ENCODE measurements at places on chromosomes 12 and 14. TPM values are rescaled to one million over a fixed set of nuclear protein-coding genes. Genes with fewer than 3 reads are reported as not detected.

CIT gene
- 11.3 TPM for total RNA-seq

AQP6 gene
- total RNA-seq = not detected

FITM1 gene
- total RNA-seq = not detected

ANO4 gene
- 0.07 TPM for total RNA-seq

POU6F1 gene
- 1.3 TPM for total RNA-seq

TAS2R14 gene
- total RNA-seq = 0.68 TPM

OASL gene
- total RNA-seq = 2.5 TPM

PIANP gene
- total RNA-seq = 0.84 TPM

SP1 gene
- 25.1 TPM for total RNA-seq

KRT71 gene
- not detected for total RNA-seq

CIROP gene
- total RNA-seq = not detected

GARIN6 gene
- total RNA-seq = not detected

KRT72 gene
- not detected for total RNA-seq

ERO1A gene
- 56.2 TPM for total RNA-seq

PGF gene
- total RNA-seq = 4.5 TPM

FOXN4 gene
- total RNA-seq = 0.03 TPM

DCP1B gene
- 7.3 TPM for total RNA-seq

HHIPL1 gene
- 0.20 TPM for total RNA-seq

GPR84 gene
- 0.11 TPM for total RNA-seq

FCF1 gene
- 46.5 TPM for total RNA-seq

JPH4 gene
- 0.10 TPM for total RNA-seq

PTHLH gene
- 13.2 TPM for total RNA-seq

SDR39U1 gene
- total RNA-seq = 54.9 TPM

DBX2 gene
- not detected for total RNA-seq

CLEC2D gene
- 0.47 TPM for total RNA-seq

HELB gene
- 1.3 TPM for total RNA-seq

MYF6 gene
- total RNA-seq = not detected

CGRRF1 gene
- total RNA-seq = 24.4 TPM

TMED10 gene
- 272 TPM for total RNA-seq

ANKRD9 gene
- total RNA-seq = 10.6 TPM

CLEC4D gene
- total RNA-seq = not detected

CLEC1A gene
- total RNA-seq = not detected

SRRM4 gene
- not detected for total RNA-seq

TAS2R8 gene
- not detected for total RNA-seq

PSMD9 gene
- 127 TPM for total RNA-seq

B3GNT4 gene
- total RNA-seq = 0.86 TPM

LRCOL1 gene
- total RNA-seq = not detected

CELA1 gene
- not detected for total RNA-seq

MYF5 gene
- not detected for total RNA-seq

PAPLN gene
- total RNA-seq = 5.6 TPM

PTPRQ gene
- 0.06 TPM for total RNA-seq

All from A549 treated with Hydrocortisone at 1 μM for 4 hours (cell line).